ENCODE measurements at places on chromosomes 13 and 19.

GRCh38 chr19:55626350-55626749 lies 2.0 kb upstream of the ZNF784 start:
- DNase-seq, result no peak

DNA sequence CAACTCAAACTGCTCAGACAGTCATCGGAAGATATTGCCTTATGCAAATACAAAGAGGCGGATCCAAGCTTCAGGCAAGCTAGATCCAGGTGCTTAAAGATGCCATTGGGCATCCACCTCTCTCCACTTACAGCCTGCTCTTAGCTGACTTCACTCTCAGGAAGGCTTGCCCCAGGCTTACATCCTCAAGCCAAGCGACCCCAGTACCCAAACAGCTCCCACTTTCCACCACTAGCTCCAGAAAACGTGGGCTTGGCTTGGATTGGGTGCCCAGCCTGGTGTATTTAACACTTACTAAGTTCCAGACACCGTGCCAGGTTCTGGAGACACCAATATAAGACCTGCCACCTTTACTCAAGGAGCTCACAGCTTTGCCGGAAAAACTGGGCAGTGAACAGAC lies 142.1 kb upstream of the VSTM2B start:
- peak; percentile 20 for DNase-seq

GRCh38 chr19:39497701-39497995 lies 1.1 kb upstream of the DLL3 start:
- DNase-seq, result no peak

DNA sequence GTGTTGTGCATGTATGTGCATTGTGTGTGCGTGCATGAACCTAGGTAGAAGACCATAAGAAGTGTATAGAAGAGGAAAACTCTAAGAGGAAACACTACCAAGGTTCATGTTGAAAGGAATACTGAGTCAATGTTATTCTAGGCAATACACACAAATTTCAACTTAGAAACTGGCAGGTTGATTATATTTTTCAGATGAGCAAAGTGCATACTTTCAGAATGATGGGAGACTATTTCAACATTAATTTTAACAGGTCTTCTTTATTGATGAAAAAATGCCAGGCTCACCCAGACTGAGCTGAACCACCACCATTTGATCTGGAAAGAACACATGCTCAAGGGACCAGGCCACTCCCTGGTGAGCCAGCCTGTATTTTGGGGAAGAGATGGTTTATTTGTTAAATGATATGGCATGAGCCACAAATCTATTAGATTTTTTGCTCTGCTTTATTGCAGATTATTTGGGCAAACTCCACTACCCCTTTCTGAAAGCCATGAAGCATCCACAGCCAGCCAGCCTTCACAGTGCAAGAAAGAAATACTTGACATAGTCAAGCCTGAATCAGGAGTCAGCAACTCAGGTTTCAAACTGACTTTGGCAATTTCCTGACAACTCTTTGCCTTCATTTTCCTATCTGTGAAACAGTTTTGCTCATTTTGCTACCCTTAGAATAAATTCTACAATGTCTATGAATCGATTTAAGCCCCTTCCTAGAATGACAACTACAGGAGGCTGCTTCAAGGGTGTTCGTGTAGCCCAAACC lies 368.9 kb downstream of the COG6 start:
- DNase-seq, result no peak

DNA sequence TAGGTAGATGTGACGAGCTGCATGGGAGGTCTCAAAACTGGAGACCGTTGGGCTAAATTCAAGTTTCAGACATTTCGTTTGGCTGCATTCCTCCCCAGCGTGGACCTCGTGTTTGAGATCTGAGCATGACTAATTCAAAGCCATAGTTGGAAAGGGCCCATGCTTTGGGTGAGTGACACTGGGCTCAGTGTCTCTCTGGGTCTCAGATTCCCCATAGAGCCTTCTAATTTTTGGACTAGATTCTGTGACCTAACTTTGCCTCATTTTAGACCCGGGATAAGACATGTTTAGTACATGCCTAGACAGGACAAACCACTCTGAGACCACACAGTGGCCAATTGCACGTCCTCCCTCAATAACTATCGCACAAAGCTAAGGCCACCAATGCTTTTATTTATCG lies 16.6 kb downstream of the CKM start:
- no peak for DNase-seq
